ENCODE measurements at places on chromosomes 4 and X.

GRCh38 chrX:40749681-40750494 is 14.5 kb upstream of the MED14 start:
- DNase-seq, result no peak

DNA sequence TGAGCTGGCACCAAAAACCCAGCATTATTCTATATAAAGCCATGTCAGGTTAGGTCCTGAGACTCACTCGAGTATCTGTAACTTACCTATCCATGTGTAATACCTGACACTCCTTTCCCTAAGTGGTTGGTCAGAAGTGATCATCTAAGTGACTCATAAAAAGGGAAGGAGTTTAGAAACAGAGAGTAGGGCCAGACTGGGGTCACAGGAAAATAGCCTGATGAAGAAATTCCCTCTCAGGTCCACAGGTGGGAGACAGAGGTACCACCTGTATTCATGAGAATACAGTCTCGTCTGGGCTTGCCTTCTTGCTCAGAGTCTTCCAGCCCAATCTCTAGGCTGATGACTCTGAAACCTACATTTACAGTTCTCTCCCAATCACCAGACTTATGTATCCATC is 161.8 kb upstream of the MAP3K15 start:
- no peak for DNase-seq

GRCh38 chr4:107893171-107894137 is 37.9 kb upstream of the CYP2U1 start:
- peak; percentile 70 for DNase-seq

GRCh38 chr4:23297327-23297726 is 592.5 kb downstream of the PPARGC1A start:
- no peak for DNase-seq

DNA sequence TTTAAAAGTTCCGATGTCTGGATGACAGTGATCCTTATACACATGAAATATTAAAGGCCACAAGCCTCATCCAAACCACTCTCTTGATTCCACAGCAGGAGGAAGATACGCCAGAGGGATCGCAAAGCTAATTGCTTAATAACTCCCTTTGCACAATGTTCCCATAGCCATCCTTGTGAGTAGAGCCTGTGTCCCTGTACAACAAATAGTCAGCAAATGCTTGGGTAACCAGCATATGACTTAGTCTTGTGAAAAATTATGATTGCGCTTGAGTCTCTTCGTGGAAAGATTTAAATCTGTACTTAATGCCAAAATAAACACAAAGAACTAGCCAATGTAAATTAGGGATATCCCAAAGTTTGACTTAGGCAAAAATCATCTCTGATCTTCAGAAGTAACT is 31.5 kb downstream of the SLC9A7 start:
- DNase-seq, result peak; percentile 59

- DNase-seq, result no peak
Measured at GRCh38 chr4:3385711-3386420, 55.9 kb upstream of the HGFAC start.

GRCh38 chr4:68883870-68884269 is 67.7 kb downstream of the UGT2A3 start:
- DNase-seq, result no peak
